Stimulated activated CD4-positive, alpha-beta T cell treated with anti-CD3 and anti-CD28 coated beads, TNF-alpha, amount 100 ng/mL, for 1 hour (primary cell): ENCODE measurements at places on chromosomes 1 and 21.

- DNase-seq = no peak
Observed at GRCh38 chr1:71245246-71245645, 164.4 kb upstream of the ZRANB2 start.

GRCh38 chr21:40972151-40972550, 125.2 kb upstream of the DSCAM start:
- no peak for DNase-seq

DNA sequence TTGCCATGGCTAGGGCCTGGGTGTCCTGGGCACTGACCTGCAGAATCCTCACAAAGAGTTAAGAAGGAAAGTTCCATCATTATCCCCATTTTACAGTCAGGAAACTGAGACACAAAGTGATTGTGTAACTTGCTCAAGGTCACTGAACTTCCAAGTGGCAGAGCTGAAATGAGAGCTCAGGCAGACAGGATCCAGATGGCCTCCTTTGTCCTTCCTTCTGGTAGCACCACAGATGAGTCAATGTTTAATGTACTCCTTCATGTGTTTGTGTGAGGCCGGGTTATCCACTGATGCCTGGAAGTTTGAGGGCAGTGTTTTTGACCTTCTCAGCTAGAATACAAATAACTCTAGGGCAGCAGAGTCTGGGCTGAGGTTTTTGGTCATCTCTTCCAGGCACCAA, 207.0 kb downstream of the TNR start:
- no peak for DNase-seq

- no peak for DNase-seq
Observed at GRCh38 chr1:153805042-153805745, 30.0 kb downstream of the SLC27A3 start.

DNA sequence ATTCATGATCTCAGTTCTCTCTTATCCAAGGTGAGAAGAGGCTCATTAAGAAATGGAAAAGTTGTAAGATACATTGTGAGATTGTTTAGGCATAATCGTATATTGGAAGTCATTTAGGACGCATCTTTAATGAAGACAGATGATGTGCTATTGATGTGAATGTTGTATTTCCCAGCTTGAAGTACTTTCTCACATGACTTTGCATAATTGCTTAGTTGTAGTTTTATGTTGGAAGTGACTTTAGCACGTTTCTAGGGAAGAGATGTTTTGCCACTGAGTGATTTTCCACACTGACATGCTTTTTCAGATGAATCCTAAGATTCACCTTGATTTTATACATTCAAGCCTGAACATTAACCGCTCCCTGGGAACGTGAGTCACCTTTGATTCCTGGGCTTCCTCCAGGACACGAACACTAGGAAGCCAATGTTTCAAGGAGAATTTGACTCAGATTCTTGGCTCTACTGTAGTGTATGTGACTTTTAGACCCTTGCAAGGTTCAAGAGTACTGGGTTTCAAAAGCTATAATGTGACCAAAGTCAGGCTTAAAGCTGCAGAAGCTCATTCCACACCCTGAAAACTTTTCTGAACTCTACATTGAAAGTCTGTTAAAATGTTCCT, 27.9 kb downstream of the ANGEL2 start:
- no peak for DNase-seq

DNA sequence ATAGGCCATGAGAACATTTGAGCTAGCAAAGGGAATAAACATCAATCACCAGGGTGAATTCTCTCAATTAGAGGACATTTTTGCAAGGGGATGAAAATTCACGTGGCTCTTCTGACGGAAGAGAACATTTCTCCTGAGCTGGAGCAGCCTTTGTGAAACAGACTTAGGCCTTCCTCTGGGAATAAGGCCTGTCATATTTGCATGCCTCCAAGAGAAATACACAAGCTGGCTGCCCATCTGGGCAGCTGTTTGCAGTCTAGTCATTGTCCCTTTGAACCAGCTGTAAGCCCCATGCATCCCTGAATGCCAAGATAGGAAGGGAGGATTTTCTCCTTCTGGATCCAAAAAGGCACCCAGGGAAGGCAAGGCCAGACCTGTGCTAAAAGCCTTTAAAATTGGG, 5.5 kb downstream of the LEMD1 start:
- DNase-seq = no peak

- DNase-seq = no peak
Observed at GRCh38 chr1:47537268-47537667, 99.4 kb downstream of the FOXD2 start.
